Right kidney (tissue), 9 donors: ENCODE measurements at places on chromosomes 6 and 20.

DNA sequence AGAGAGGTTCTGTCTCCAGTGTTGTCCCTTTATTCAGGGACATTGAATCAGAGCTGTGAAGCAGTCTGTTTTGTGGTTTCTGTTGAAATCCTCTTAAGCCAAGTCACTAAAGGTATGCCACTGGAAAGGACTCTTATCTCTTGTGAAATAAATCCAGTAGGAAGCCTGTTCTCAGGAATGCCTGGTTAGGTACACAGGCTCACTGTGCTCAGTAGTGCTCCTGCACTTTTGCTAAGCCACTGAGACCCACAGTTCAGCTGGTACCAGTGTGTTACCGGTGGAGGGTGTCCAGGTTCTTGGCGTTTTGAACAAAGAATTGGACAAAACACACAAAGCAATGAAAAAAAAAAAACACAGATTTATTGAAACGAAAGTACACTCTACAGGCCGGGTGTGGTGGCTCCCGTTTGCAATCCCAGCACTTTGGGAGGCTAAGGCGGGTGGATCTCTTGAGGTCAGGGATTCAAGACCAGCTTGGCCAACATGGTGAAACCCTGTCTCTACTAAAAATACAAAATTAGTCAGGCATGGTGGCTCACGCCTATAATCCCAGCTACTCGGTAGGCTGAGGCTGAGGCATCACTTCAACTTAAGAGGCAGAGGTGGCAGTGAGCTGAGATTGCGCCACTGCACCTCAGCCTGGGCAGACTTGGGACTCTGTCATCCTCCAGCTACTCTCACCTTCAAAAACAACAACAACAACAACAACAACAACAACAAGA, 186.1 kb downstream of the JARID2 start:
- DNase-seq = no peak

DNA sequence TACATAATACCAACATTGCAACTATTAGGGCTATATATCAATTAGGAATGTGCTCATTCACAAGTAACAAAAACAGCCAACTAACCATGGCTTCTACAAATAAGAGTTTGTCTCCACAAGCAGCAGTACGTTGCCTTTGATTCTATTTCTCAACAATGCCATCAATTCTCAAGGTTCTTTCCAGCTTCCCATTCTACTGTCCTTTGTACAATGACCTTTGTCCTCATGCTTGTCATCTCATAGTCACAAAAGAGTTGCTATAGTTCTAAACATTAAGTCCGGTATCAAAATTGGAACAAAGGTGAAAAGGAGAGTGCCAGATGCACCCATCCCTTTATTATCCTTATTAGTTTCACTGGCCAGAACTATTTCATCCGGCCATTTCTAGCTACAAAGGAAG, 30.8 kb upstream of the IRAK1BP1 start:
- no peak for DNase-seq

- DNase-seq = no peak
Observed at GRCh38 chr6:134593442-134593841, 275.5 kb upstream of the SGK1 start.

DNA sequence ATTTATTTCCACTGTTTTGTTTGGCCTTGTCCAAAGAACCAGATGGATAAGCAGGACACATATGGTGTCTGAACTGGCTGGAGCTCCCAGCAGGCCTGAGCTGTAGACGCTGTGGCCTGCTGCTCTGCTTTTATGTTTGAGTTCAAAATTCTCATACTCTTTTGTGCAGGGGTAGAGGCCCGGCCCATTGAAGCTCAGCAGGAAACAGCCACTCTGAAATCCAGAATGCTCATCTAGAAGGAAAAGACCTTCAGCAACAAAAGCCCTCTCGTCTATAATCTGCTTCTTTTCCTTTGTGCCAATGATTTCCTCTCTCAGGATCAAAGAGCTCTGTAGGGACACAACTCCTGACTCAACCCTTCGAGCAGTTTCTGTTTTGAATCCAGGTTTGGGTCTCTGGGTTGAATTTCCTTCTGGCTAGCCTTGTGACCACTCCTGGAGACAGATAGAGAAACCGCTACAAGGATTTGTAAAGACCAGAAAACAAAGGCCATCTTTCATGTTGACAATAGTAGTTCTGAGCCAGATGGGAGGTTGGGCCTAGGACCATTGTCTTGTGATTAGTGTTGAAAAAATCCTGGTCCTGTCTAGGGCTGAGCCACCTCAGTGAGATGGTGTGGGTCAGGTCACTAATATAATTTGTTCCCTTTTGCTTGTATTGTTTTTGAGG, 446.7 kb downstream of the BCKDHB start:
- DNase-seq = peak; percentile 15

- no peak for DNase-seq
Observed at GRCh38 chr6:63677282-63677681, 41.7 kb downstream of the PHF3 start.

- DNase-seq = no peak
Observed at GRCh38 chr20:47156301-47157137, 200.0 kb downstream of the ZMYND8 start.

DNA sequence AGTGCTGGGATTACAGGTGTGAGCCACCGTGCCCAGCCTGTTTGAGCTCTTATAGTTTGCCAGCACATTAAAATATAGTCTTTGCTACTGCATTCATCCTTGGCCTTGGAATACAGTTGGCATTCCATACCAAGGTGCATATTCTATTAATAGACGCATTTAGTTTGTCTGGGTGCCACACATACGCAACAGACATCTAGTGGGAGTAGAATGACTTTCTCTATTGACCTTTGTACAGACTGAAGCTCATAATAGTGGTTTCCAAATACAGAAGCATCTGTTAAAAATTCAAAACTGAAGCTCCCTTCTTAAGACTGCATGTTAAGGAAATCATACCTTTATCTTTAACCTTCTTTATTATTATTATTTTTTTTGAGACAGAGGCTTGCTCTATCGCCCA, 46.7 kb upstream of the FNDC1 start:
- no peak for DNase-seq

DNA sequence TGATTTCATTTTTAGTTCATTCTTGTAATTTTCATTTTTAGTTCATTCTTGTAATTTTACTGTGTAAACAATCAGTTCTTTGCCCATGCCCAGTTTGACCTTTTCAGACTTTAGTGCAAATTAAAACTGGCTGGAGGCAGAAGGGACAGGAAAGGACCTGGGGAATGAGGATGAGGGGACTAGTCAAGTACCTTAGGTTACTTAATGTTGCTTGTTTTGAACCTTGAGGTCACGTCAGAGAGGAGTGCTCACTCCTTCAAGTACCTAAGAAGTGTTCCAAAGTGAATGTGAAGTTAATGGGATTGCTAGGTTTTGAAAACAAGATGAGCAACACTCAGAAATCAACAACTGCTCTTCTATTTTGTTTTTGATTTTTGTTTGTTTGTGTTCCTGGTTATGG, 82.5 kb downstream of the FOXO3 start:
- no peak for DNase-seq

DNA sequence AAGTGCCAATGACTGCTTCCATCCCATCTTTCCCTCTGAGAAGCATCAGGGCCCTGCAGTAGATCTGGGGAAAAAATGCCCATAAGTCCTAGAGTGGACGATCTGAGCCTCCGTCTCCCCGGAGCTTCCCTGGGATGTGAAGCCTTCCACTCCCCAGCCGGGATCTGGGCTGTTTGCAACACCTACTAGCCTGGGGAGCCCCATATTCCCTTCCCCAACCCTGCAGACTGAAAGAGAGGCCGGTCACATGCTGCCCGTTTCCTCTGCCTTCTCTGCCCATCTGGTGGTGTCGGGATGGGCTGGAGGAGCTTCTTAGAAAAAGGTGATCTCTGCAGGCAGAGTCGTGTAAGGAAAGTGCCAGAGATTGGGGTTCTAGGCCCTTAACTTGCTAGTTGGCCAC, 1.1 kb downstream of the SNPH start:
- DNase-seq = no peak

- DNase-seq = peak; percentile 13
Observed at GRCh38 chr6:22699151-22699550, 129.8 kb downstream of the HDGFL1 start.

DNA sequence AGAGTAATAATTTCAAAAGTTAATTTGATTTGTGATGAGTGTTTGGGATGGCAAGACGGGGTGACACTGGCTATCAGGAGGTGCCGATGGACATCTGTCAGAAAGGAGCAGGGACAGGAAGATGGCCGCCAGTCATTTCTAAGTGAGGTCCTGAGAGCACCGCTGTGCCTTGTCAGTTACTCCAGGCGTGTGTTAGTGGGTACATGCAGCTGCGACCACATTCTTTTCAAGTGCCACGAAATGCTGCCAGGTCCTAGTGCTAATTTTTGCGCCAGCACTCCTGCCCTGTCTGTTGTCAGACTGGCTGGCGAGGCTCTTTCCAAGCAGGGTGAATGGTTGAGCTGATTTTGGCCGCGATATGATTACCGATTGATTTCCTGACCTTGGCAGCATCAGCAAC, 64.6 kb upstream of the INSM1 start:
- no peak for DNase-seq

- no peak for DNase-seq
Observed at GRCh38 chr6:32411566-32412327, 4.8 kb upstream of the BTNL2 start.

GRCh38 chr6:85449388-85449817, 480 bp upstream of the NT5E start:
- DNase-seq = no peak

DNA sequence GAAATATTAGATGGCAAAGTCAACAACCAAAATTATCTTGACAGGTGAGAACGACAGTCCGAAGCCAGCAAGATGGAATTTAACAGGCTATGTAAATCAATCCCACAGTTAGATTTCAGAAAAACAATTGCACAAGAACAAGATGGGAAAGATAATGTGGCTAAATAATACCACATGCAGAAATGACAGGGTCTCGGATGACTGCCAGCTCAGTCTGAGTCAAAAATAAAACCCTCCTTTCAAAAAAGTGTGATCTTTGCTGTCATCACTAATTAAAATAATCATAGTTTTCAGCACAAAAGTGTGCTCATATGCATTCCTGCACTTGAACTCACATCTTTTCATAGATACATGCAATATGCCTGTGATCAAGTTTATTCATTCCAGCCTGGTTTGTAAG, 25.9 kb downstream of the FOXQ1 start:
- DNase-seq = no peak

GRCh38 chr20:58039274-58040092, 189.0 kb downstream of the ANKRD60 start:
- DNase-seq = no peak

GRCh38 chr6:80249897-80250296, 143.4 kb downstream of the BCKDHB start:
- no peak for DNase-seq

- no peak for DNase-seq
Observed at GRCh38 chr6:129211626-129212025, 328.7 kb downstream of the LAMA2 start.

GRCh38 chr6:13049666-13050254, 278.6 kb downstream of the TBC1D7 start:
- DNase-seq = no peak

DNA sequence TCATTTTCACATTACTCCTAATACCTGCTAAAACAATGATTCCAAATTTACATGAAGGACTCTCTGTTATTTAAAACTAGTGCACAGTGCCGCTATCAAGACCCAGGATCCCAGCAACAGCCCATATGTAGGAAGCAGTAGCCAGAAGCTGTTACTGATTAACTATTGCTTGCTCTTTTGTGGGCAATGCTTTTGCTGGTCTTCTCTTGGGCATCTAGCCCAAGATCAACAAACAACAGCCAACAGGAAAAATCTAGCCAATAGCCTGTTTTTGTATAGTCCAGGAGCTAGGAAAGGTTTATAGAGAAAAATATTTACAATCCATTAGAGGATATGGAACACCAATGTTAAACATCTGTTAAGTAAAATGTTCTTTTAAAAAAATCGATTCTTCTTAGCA, 22.1 kb upstream of the TENT5A start:
- no peak for DNase-seq

DNA sequence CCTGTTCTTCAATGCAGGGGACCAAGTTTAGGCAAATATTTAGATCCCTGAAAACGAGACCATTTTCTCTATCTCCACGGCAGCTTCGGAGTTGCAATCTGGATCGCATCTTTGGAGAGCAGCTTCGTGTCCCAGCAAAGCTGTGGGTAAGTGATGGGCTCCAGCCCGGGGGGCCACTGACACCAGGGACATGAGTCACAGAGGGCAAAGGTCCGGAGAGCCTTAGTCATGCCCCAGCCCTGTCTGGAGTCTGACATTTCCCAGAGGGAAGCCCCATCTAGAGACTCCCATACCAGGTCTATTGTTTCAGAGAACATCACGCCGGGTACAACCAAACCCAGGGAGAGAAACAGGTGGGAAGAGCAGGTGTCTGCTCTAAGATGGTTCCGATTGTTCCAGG, 95.9 kb downstream of the NFATC2 start:
- no peak for DNase-seq

GRCh38 chr6:19811397-19812079, 25.6 kb upstream of the ID4 start:
- DNase-seq = peak; percentile 51
